ENCODE measurements at places on chromosomes 4 and X.

GRCh38 chr4:5575941-5576340, 132.4 kb downstream of the EVC2 start:
- no peak for DNase-seq

- DNase-seq, result no peak
These were observed 104.4 kb upstream of the RAB40AL start for GRCh38 chrX:102832661-102833060.

- DNase-seq, result no peak
These were observed at the start of gene RASSF6 for GRCh38 chr4:73620115-73620792. Gene RASSF6 (minus strand): TSS chr4:73620436. CDS start chr4:73611795, 8,641 bp downstream.

- DNase-seq, result no peak
These were observed 26.0 kb downstream of the ADH4 start for GRCh38 chr4:99117876-99118693.

- no peak for DNase-seq
These were observed 372.2 kb downstream of the ADAM29 start for GRCh38 chr4:175290401-175290800.

GRCh38 chrX:120287513-120288112, 23.6 kb downstream of the TMEM255A start:
- DNase-seq, result no peak

DNA sequence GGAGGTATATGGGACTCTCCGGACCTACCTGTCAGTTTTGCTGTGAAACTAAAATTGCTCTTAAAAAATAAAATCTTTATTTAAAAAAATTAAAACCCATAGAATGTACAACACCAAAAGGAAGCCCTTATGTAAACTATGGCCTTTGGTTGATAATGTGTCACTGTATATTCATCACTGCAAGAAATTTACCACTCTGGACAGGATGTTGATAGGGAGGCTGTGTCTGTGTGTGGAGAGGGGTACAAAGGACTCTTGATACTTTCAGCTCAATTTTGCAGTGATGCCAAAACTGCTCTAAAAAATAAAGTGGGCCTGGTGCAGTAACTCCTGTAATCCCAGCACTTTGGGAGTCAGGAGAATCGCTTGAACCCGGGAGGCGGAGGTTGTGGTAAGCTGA, 2.9 kb upstream of the ZMYM3 start:
- no peak for DNase-seq

GRCh38 chrX:2434270-2435163, 66.3 kb downstream of the DHRSX start:
- DNase-seq, result no peak

- DNase-seq, result no peak
These were observed 60.8 kb downstream of the RRAGB start for GRCh38 chrX:55778322-55778721.

- no peak for DNase-seq
These were observed 217.6 kb downstream of the SNCA start for GRCh38 chr4:89619206-89619962.

DNA sequence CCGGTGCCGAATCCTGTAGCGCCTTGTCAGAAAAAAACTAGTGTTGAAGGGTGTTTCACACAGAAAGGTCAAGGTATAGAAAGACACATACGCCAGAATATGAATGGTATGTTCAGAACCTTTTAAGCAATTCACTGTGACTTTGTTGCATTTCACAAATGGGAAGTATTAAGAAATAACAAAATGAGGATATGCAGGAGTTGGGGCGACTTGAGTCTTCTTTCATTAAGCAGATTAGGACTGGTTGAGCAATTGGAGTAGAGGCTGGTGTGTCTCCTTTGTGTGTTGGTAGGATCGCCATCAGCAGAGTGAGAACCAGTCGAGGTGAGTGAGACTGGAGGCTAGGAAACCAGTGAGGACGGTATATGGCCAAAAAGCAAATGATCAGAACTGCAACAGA, 1454.5 kb upstream of the TENM3 start:
- no peak for DNase-seq

DNA sequence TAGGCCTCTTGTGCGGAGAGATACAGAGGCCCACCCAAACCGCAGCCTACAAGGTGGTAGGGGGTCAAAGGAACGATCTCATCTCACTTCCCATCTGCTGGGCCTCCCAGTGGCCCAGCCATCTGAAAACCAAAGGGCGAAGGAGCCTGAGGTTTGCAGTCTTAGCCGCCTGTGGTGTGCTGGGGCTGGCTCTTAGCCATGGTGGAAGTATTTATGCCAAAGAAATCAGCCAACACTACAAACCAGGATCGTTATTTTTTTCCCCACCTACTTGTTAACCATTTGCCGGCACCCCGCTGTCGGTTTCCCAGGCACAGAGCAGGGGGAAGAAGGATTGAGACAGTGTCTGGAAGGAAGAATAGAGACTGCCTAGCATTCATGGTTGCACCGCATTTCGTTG, 30.9 kb upstream of the CDKL5 start:
- DNase-seq, result no peak

GRCh38 chrX:21374994-21375707, 933 bp downstream of the CNKSR2 start:
- no peak for DNase-seq

DNA sequence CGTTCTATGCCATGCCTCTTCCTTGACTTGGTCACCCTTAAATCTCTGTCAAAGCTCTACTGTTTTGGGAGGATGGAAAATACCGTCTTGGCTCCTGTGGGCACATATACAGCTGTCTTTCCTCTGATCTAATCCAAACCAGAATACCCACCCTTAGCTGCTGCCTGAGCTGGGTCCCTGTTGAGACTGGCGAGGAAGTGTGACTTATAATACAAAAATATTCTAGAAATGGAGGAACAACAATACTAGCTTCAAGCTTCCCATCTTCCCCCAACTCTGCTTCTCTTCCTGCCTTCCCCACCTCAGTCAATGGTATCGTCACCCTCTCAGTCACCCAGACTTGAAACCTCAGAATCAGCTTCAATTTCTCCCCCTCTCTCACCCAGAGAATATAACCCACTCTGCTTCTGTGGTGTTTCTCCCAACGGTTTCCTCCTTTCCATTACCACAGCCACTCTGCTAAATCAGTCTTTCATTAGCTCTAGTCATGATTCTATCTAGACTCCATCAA, 599 bp upstream of the IL2RG start:
- DNase-seq, result no peak

GRCh38 chr4:8653326-8654000, 60.9 kb downstream of the CPZ start:
- DNase-seq, result no peak

GRCh38 chr4:47721892-47722575, 115.8 kb downstream of the CORIN start:
- no peak for DNase-seq

DNA sequence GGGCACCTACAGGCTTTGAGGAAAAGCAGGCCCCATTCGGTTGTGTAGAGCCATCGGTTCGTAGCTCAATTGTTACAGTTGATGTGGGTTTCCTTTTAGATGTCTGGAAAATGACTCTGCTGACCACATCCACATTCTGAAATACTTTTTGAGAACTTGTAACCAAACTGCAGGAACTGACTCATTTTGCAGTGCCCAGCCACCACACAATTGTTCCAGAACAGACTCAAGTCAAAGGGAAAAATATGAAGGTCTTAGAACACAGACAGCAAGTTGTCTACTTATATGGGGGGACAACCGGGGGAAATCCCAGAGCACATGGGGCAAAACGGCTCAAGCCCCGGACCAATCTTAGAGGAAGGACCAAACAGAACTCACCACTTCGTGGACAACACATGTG, 557.6 kb upstream of the DIPK2B start:
- no peak for DNase-seq

GRCh38 chrX:96579252-96579651, 105.4 kb upstream of the DIAPH2 start:
- no peak for DNase-seq

DNA sequence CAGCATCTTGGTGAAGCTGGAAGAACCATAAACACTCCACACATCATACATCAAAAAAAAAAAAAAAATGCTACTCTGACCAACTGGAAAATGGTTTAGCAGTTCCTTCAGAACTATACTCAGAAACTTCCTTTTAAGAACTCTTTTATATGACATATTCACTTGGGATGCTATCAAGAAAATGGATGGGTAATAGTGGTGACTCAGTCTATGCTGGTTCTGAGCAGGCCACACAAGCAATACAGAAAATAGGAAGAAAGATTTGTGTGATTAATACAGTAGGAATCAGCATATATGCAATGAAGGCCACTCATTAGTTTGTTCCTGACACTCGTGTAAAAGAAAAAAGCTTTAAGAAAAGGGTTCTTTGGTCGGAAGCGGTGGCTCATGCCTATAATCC, 123.5 kb upstream of the FAT4 start:
- no peak for DNase-seq

DNA sequence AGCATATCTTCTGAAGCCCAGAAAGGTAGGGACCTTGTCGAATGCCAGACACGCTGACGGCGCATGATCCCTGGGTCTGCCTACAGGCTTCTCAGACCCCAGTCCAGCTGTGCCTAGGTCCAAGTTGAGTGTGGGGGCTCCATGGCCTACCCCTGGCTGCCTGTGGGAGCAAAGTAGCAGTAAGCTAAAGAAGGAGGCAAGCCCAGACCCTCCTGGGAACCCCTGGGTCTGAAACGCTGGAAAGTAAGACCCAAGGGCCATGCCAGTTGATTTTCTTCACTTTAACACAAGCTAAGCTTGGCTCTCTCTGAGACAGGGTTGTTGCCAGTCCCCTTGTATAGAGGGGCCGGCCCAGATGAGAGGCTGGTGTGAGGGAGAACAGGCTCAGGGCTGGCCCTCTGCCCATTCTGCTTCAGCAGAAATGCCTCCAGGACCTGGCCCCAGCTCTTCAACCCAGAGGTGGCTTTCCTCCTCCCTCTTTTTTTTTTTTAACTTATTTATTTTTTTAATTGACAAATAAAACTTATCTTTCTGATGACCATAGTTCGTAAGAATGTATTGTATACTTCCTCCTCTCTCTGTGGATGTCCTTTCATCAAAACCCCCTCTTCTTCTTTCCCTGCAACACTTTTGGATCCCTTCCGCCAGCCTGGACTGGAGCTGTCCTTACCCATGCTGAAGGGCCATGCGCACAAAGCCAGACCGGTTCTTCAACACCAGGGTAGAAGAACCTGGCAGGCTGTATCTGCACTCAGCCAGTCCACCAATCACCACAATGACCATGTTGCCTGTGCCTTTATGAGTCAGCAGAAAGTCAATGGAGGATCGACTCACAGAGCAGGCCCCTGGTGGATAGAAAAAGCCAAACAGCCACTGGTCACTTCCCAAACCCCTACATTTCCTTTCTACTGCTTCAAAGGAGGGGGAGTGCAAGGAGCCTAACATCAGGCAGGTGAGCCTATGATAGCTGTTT, 7.1 kb downstream of the AWAT2 start:
- DNase-seq, result no peak

- DNase-seq, result no peak
These were observed 614.0 kb upstream of the GALNT7 start for GRCh38 chr4:172554588-172554987.

DNA sequence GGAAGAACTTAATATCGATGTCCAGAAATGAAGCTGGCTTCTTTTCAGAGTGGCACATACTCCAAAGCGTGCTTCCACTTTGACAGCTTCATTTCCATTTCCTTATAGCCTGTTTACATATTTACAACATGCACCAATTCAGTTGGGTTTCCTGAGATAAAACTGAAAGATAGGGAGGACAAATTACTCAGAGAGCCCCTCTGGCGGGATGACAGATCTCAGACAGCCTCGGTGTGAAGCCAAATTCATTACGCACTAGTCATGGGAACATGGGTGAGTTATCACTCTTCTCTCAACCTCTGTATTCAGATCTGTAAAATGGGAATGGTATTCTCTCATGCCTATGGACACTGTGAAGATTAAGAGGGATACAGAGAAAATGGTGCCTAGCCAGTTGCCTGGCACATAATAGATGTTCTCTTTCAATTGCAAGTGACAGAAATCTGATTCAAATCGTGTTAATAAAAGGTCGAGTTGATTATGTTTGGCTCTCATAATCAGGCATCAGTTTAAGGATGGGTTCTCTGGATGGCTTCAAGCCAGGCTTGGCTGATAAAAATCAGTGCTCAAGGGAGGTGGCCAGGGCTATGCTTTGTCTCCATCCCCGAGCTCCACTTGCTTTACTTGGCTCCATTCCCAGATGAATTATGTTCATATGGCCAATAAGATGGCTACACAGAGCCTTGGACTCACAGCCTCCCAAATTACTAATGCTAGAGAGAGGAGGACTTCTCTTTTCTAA, 132.2 kb upstream of the C1QTNF7 start:
- no peak for DNase-seq

DNA sequence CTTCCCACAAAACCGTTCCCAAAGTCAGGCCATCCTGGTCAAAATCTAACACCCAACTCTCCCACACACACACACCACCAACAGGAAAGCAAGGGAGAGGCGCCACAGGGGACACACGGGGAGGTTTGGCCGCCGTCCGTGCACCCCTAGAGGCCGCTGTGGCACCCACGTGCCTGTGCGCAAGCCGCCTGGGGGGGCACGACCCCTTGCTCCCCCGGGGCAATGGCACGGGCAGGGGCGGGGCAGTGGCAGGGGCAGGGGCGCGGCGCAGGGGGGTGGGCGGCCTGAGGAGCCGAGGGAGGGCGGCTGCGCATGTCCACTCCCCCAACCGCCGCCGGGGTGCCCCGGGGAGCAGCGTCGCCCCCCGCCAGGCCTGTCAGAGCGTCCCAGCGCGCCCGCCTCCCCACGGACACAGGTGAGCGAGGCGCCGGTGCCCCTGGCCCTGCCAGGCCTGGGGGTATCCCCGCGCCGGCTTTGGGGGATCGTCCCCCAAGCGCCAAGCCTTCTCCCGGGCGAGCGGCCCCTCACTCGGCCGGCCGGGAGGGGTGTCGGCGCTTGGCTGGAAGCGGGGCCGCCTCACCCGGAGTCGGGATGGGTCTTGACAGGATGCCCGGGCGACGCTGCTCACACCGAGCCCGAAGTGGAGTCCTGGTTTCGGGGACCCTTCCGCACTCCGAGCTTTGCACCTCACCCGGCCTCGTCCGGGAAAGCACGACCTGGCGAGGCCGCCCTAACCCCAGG, at the start of gene ERAS:
Gene ERAS (plus strand): TSS at position 379 of the 741 bp plus-strand sequence. CDS start 2,611 bp downstream, outside the sequence.
- DNase-seq, result no peak

GRCh38 chr4:81604683-81605218, 133.0 kb upstream of the RASGEF1B start:
- DNase-seq, result no peak
